Hematopoietic multipotent progenitor cell treated with erythropoietin and hydrocortisone succinate and interleukin-3 and kit ligand, for 6 days (in vitro differentiated cells): ENCODE measurements at places on chromosomes 3 and 15.

DNA sequence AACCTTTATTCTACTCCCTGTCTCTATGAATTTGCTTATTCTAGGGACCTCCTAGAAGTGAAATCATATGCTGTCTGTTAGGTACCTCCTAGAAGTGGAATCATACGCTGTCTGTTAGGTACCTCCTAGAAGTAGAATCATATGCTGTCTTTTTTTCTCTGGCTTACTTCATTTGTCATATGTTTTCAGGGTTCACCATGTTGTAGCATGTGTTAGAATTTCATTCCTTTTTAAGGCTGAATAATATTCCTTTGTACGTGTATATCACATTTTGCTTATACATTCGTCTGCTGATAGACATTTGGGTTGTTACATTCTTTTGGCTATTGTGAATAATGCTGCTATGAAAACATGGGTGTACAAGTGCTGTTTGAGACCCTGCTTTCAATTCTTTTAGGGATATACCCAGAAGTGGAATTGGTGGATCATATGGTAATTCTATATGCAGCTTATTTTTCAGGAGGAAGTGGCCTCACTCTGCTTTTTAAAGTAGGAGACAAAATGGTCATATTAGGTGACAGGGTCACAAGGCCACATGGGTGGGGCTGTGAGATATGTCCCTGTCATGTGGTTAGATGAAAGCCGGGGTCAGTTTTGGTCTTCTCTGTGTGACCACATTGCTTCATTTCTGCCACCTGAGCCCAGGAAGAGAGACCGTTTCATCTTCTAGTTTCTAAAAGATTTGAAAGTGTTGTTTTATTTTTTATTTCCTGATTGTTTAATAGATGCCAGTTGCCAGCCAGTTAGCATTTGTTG is 76.7 kb downstream of the FLNB start:
- peak; percentile 41 for DNase-seq

DNA sequence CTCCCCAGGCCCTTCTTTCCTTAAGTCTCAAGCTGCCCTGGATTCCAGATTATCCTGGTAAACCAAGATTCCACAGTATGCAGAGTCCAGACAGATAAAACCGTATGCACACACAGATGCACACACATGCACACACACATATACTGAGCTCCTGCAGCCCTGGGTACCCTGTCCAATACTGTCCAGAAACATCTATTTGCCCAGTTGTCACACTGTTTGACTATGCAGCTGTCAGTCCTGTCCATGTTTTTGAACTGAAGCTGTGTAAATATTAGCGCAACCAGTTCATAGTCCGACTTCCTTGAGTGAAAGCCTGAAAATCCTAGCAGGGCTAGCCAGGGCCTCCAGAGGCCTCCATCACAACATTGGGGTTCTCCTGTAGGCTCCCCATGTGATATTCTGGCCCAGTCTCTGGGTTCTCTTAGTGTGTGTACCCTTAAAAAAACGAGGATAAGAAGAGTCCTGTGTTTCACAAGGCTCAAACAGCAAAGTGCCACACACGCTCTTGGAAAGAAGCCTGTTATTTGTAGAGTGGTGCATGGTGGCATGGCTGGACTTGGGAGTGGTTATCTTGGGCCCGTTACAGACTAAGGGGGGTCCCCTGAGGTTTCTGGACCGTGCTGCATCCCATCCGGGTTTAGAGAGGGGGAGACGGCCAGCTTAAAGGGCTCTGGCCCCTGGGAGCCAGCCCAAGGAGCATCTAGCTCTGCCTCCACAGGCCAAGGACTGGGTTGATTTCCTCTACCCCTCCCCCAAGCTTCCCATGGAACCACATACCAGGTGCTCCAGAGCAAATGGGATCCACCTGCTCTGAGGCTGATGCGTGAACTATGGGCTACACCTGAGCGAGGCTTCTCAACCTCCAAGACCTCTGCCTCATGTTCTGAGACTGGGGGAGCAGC is 108.3 kb downstream of the IQSEC1 start:
- DNase-seq, result no peak

- no peak for DNase-seq
Observed at GRCh38 chr3:30873671-30874070, 20.8 kb downstream of the GADL1 start.

DNA sequence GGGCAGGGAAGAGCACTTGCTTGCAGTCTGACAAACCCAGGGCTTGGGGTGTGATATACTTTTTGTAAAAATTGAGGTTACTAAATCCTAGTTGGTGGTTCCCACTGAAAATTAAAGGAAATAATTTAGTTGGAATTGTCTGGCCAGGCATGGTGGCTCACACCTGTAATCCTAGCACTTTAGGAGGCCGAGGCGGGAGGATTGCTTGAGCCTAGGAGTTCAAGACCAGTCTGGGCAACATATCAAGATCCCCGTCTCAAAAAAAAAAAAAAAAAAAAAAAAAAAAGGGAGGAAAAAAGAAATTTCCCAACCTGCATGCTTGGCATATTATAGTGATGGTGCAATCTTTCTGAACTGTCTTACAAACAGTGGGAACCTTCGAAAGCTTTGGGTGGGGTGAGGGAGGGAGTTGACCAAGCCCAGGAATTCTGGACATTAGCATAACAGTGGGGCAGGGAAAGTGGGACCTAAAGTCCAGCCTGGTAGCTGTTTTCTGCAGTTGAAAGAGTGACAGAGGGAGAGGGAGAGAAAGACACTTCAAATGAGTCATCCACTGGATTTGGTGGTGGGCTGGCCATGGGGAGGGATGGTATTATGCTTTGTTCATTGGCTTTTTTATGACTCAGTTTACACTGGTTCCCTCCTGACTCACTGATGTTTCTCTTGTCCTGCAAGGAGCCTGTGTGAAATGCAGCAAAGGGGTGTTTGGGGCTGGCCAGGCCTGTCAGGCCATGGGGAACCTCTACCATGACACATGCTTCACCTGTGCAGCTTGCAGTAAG is 41.1 kb downstream of the LIMD1 start:
- DNase-seq, result no peak

- no peak for DNase-seq
Observed at GRCh38 chr15:45449916-45450867, 71.8 kb upstream of the GATM start.

DNA sequence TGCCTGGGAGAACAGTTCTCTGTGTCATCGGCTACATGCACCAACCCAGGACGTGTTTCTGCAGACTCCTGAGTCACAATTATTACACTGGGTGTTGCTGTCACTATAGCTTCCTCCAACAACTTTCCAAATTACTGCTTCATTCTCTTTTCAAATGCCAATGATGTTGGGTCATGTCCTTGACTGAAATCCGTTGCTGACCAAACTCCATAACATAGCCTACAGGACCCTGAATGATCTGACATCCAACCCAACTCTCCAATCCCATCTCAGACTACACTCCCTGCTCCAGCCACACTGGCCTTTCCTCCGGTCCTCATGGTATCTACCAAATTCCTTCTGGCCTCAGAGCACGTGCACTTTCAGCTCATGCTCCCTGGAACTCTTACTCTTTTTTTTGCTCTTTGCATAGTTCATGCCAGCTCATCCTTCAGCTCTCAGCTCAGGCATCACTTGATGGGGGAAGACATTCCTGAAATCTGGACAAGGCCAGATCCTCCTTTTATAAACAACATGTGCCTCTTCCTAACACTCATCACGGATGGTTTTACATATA is 108.8 kb upstream of the PTPRG start:
- no peak for DNase-seq

DNA sequence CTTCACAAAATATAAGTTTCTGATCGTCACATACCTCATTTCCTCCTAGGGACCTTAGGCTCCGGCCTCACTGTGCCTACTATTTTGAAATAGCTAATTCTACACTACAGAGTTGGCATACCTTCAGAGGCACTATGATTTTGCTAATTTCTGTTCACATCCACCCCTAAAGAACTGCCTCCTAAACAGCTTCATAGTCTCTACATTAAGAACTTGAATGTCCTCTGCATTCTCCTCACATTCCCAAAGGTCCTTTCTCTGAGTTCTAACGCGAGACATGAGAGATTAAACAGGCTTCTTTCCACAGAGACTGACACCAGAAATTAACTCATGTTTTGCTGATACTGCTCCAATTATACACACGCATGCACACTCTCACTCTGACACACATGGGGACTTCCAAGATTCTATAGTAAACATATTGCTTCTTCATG is 75.5 kb downstream of the DLG1 start:
- peak; percentile 34 for DNase-seq

GRCh38 chr3:82636177-82636576 is 874.7 kb upstream of the GBE1 start:
- no peak for DNase-seq

GRCh38 chr15:94576889-94577533 is 345.6 kb downstream of the MCTP2 start:
- peak; percentile 76 for DNase-seq

- no peak for DNase-seq
Observed at GRCh38 chr3:27307566-27307965, 61.6 kb downstream of the NEK10 start.
